Anterior cingulate cortex (tissue), 58 donors: ENCODE measurements at places on chromosomes 1 and 21.

DNA sequence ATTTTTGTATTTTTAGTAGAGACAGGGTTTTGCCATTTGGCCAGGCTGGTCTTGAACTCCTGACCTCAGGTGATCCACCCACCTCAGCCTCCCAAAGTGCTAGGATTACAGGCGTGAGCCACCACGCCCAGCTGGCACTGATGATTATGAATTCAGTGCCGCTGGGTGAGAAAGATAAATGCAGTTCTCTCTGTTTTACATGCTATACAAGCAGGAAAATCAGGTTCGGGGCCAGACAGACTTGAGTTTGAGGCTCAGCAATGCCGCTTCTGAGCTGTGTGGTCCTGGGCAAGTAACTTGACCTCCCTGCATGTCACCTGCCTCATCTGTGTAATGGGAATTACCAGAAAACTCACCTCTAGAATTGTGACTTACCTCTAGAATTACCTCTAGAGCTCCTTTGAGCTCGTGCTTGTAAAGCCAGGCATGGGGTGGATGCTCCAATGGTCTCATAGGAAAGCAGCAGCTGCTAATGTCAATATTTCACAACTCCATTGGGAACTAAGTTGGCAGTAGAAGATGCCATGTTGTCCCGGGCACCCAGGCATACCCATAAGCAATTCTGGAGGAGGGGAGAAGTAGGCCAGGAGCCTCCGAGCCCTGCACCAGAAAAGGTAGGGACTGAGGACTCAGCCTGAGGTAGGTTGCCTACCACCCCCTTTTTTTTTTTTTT is 119.8 kb upstream of the SLC25A33 start:
- DNase-seq = no peak

DNA sequence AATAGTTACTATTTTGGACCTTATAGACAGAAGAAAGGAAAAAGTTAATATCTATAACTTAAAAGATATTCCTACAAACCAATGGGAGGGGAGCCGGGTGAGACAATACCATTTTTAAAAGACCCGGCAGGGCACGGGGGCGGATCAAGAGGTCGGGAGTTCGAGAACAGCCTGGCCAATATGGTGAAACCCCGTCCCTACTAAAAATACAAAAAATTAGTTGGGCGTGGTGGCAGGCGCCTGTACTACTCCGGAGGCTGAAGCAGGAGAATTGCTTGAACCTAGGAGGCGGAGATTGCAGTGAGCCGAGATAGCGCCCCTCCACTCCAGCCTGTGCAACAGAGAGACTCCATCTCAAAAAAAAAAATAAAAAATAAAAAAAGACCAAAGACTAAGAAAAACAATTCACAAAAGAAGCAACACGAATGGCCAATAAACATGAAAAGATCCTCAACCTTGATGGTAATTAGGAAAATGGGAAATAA is 1.2 kb upstream of the PSMB2 start:
- DNase-seq = no peak

DNA sequence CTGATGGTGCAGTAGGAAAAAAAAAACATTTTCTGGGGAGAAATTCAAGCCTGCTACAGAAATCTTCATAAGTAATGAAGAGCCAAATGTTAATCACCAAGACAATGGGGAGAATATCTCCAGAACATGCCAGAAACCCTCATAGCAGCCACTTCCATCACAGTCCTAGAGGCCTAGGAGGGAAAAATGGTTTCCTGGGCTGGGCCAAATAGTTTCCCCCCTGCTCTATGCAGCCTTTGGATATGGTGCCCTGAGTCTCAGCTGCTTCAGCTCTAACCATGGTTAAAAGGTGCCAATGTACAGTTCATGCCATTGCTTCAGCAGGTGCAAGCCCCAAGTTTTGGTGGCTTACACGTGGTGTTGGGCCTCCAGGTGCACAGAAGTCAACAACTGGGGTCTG is 113.1 kb downstream of the ZNF648 start:
- no peak for DNase-seq

- DNase-seq = peak; percentile 49
Observed at GRCh38 chr1:202315576-202316168, 26.1 kb downstream of the UBE2T start.

- DNase-seq = no peak
Observed at GRCh38 chr1:172756024-172756423, 97.1 kb downstream of the FASLG start.

GRCh38 chr1:41762251-41762650 is 156.5 kb downstream of the HIVEP3 start:
- DNase-seq = no peak

- DNase-seq = no peak
Observed at GRCh38 chr21:26555540-26556146, 17.4 kb downstream of the CYYR1 start.

GRCh38 chr1:77829851-77830250 is 50.4 kb downstream of the MIGA1 start:
- DNase-seq = no peak

GRCh38 chr1:985126-985525 is 3.2 kb upstream of the PERM1 start:
- DNase-seq = no peak

DNA sequence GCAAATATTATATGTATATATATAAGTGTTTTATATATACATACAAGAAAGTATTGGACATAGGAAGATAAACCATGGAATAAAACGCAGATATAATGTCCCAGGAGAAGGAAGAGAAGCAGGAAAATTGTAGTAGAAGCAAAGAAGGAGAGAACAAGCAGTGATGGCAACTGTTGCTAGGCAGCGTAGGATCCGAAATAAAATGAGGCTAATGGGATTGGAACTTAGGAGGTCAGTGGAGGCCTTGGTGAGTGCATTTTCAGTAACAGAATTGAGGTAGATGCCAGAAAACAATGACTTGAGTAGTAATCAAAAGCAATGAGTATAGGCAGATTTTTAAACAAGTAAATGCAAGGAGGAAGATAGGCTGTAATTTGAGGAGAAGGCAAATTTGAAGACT is 265.8 kb downstream of the LRRC7 start:
- no peak for DNase-seq

- peak; percentile 40 for DNase-seq
Observed at GRCh38 chr1:238252033-238252802, 361.5 kb upstream of the ZP4 start.

GRCh38 chr1:26717017-26717491 is 21.2 kb downstream of the ARID1A start:
- no peak for DNase-seq

DNA sequence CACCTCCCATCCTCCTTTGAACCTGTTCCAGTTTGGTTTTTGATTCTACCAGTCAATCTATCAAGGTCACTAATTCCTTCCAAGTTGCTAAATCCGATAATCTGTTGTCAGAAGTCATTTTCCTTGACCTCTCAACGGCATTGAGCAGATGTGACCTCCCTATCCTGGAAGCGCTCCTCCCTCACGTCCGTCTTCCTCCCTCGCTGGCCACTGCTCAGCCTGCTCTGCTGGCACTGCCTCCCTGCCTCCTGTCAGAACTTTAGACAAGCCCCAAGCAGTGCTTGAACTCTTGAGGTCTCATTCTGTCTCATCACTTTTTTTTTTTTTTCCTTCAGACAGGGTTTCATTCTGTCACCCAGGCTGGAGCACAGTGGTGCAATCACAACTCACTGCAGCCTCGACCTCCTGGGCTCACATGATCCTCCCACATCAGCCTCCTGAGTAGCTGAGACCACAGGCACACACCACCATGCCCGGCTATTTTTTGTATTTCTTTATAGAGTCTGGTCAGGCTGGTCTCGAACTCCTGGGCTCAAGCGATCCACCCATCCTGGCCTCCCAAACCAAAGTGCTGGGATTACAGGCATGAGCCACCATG is 4.4 kb upstream of the ACOT7 start:
- DNase-seq = no peak

DNA sequence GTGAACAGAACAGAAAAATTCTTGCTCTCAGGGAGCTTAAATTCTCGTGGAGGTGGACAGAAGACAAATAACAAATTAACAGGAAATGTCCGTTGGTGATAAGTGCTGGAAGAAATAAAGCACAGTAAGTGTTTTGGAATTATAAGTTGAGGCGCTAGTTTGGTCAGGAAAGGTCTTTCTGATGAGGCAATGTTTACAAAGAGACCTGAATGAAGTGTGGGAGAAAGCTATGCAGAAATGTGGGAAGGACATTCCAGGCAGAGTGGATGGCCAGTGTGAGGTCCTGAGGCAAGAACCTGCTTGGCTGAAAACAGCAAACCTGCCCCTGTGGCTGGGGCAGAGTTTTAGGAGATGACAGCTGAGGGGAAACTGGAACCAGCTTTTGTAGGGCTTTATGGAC is 23.3 kb downstream of the NGF start:
- no peak for DNase-seq

- DNase-seq = no peak
Observed at GRCh38 chr1:116306840-116307442, 66.1 kb upstream of the ATP1A1 start.

DNA sequence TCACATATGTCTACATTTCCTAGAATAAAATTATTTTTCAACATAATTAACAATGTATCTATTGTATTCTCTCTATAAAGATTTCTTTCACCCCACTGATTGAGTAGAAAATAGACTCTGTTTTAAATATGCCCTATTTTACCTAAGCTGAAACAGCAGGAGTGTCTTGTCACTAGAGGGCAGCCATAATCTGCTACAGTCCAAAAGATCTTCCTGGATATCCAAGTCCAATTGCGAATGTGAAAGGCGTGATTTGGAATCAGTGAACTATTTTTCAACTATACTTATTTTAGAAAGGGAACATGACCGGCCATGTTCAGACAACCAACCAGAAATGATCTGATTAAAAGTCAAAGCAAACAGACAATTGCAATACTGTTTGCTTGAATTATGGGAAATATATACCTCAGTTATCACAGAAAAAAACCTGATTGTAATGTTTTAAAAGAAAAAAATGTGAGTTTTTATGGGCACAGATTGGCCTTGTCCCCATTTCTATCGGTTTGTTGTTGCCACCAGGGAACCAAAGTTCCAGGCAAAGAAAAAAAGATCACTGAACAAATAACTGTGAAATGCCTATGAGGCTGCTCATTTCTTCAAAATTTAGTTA is 1211.0 kb upstream of the ADGRL4 start:
- DNase-seq = no peak

DNA sequence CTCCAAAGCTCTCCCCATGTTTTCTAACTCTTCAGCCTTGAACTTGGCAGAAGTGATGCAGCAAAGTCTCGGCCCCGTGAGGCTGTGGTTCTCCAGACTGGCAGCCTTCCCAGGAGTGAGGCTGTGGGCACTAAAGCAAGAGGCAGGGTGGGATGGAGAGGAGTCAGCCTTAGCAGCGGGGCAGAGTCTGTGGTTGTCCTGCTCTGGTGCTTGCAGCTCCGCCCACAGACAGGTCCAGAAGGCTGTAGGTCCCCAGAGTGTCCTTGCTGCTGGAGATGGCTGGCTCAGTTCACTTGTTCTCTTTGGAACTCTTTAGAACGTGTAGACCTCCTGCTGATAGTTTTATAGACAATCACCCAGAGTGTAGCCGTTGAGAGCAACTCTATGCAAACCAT is 142.6 kb downstream of the AJAP1 start:
- no peak for DNase-seq

- DNase-seq = no peak
Observed at GRCh38 chr1:29291756-29292155, 55.4 kb downstream of the PTPRU start.

- no peak for DNase-seq
Observed at GRCh38 chr1:241770115-241770514, 77.9 kb upstream of the EXO1 start.

- DNase-seq = no peak
Observed at GRCh38 chr1:40860706-40861223, 1.4 kb downstream of the CITED4 start.

DNA sequence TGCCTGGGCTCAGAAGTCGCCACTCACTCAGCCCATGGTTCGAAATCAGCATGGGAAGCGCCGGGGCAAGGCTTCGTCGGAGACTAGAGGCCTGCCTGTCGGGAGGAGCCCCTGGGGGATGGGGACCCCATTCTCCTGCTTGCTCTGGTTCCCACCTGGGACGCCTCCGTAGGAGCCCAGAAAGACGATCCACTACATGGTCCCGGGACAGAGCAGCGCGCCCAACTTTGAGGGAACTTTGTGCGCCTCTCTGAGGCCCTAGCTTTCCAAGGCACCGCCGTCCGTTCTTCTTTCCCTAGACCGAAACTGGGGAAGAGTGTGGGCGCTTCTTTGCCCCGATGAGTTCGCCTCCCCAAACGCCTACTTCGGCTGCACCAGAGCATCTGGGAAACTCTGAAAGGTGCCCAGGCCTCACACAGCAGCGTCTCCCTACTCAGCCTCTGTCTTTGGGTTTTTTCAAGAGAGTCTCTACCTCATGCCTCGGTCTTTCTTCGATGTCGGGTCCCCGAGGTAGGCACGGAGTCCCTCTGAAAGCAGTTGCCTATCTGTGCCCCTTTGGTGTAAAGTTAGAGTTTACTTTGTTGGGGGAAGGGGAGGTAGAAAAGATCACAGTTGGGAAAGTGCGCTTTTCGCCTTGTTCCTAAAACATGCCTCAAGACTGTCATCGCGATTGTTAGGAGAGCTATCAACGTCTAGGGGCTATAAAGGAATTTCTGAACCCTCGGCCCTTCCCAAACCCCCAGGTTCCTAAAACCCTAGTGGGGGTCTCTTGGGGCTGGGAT is 14.0 kb downstream of the NR5A2 start:
- DNase-seq = no peak

DNA sequence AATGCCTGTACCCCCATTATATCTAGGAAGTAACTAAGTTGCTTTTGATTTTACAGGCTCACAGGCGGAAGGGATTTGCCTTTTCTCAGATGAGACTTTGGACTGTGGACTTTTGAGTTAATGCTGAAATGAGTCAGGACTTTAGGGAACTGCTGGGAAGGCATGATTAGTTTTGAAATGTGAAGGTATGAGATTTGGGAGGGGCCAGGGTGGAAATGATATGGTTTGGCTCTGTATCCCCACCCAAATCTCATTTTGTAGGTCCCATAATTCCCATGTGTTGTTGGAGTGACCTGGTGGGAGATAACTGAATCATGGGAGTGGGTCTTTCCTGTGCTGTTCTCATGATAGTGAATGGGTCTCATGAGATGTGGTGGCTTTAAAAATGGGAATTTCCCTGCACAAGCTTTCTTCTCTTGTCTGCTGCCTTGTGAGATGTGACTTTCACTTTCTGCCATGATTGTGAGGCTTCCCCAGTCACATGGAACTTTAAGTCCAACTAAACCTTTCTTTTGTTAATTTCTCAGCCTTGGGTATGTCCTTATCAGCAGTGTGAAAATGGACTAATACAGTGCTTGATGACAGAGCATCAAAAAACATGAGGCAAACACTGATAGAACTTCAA is 1119.5 kb downstream of the PLA2G4A start:
- no peak for DNase-seq

GRCh38 chr1:3049164-3049563 is 19.8 kb upstream of the PRDM16 start:
- no peak for DNase-seq

GRCh38 chr21:39125752-39126485 is 57.3 kb downstream of the PSMG1 start:
- DNase-seq = no peak

DNA sequence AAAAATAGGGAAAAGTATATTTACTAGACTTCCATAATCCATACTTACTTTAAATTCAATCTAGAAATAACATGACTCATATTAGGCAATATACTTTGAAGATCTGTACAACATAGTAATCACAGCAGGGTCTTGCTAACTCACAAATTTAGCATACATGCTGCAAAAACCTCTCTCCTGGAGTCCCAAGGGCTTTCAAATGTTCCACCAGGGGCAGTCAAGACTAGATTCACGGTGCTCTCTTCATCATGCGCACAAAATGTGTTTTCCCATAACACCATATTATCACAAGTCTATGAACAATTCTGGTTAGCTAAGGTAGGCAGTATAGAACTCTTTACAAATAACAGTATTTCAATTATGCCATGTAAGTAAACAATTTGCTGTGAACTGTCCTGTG is 45.8 kb downstream of the SSX2IP start:
- no peak for DNase-seq

- DNase-seq = no peak
Observed at GRCh38 chr1:7047866-7048265, 262.6 kb downstream of the CAMTA1 start.
